ENCODE measurements at places on chromosomes 6 and 20. TPM values are rescaled to one million over a fixed set of nuclear protein-coding genes. Genes with fewer than 3 reads are reported as not detected.

- H3K27me3 ChIP-seq = no peaks in the 10 kb centered on the region
- H3K36me3 ChIP-seq = no peaks in the 10 kb centered on the region
- no peaks in the 10 kb centered on the region for H3K4me1 ChIP-seq
- no peak overlapping the region for H3K27ac ChIP-seq
Measured at GRCh38 chr6:109841869-109842268, 136.2 kb upstream of the GPR6 start.

GRCh38 chr6:27562027-27562410 lies 89.1 kb upstream of the ZNF184 start:
- no peak overlapping the region for H3K27ac ChIP-seq
- H3K4me1 ChIP-seq = no peaks in the 10 kb centered on the region
- H3K27me3 ChIP-seq = peaks cover 9% of the 10 kb centered on the region
- no peak for DNase-seq

- H3K36me3 ChIP-seq = 0 out of 2 replicates have a peak, but pooled peaks cover 2% of the 10 kb centered on the region
- no peak for DNase-seq
- no peak overlapping the region for H3K4me3 ChIP-seq
- no peaks in the 10 kb centered on the region for H3K4me1 ChIP-seq
- H3K27ac ChIP-seq = no peak overlapping the region
Measured at GRCh38 chr6:136226027-136226673, 24.0 kb downstream of the MTFR2 start.

The TOX2 gene
- 6.2 TPM for total RNA-seq

The KCNQ5 gene
- 0.38 TPM for total RNA-seq

DNA sequence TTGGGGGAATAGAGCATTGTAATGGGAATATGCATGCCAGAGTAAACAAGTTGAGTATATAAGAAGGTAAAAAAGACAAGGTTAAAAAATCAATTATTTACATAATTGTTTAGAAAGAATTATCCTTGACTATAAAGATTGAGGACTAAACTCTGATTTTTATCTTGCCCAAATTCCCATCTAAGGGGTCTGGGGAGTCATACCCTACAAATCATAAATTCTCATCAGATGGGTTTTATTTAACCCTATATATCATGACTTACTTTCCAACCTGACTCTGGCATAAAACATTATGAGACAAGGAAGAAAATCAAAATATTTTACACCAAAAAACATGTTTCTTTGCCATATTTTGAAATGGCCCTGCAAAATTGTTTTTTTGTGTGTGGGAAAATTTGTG lies 12.7 kb downstream of the OR2B2 start:
- no peak for DNase-seq
- H3K27me3 ChIP-seq = no peaks in the 10 kb centered on the region
- no peaks in the 10 kb centered on the region for H3K4me1 ChIP-seq
- H3K4me3 ChIP-seq = no peak overlapping the region
- no peak overlapping the region for H3K27ac ChIP-seq
- H3K36me3 ChIP-seq = no peaks in the 10 kb centered on the region

DNA sequence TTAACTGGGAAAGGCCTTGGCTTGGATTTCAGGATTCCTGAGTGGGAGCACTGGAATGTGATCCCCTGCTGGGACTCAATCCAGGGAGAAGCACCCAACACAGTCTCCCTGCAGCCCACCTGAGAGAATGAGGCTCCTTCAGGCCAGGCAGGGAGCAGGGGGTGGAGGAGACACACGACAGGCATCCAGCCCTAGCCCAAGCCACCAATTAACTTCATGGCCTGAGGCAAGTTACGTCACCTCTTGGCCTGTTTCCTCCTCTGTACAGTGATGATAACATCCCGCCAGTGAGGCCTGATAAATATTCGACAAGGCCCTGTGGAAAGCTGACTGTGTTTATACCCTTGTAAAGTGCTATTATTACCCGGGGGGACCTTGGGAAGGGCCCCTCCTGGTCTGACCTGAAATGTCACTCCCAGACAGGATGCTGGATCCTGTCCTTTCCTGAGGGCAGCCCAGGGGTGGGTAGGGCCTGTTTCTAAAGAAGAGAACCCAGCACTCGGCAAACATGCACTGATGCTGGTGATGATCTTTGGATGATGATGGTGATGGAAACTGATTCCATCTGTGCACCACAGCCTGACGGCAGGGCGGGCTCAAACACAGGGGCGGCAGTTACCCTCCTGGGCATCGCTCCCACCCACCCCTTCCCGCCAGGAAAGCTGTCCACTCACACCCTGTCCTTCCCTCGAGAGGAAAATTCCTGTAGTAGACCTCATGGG lies 12.4 kb downstream of the FRS3 start:
- no peak overlapping the region for H3K4me3 ChIP-seq
- peak; percentile 32 for DNase-seq
- no peak overlapping the region for H3K27ac ChIP-seq

GRCh38 chr6:79399499-79399898 lies 137.7 kb downstream of the LCA5 start:
- H3K27ac ChIP-seq = no peak overlapping the region
- H3K4me3 ChIP-seq = no peak overlapping the region
- H3K27me3 ChIP-seq = no peaks in the 10 kb centered on the region
- no peaks in the 10 kb centered on the region for H3K36me3 ChIP-seq
- DNase-seq = no peak

The TREML2 gene
- not detected for total RNA-seq

DNA sequence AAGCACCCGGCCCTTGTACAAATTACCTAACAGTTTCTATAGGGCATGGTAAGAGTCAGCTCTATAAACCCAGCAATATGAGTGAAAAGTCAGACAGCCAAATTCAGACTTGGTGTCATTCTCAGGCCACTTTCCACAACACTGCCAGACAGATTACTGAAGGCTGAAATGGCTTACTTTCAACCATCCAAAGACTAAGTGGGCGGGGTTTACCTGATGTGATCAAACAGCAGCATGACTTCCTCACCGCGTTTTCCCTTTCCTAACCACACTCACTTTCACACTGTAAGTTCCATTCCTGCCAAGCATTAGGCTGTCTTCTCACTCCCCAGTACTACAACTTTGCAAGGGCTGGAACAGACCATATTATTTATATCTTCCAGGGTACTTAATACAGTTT lies 85.9 kb downstream of the SMLR1 start:
- no peak for DNase-seq
- peaks cover 4% of the 10 kb centered on the region for H3K36me3 ChIP-seq
- no peak overlapping the region for H3K4me3 ChIP-seq

The MCCD1 gene
- total RNA-seq = not detected

The GABRR2 gene
- total RNA-seq = not detected

DNA sequence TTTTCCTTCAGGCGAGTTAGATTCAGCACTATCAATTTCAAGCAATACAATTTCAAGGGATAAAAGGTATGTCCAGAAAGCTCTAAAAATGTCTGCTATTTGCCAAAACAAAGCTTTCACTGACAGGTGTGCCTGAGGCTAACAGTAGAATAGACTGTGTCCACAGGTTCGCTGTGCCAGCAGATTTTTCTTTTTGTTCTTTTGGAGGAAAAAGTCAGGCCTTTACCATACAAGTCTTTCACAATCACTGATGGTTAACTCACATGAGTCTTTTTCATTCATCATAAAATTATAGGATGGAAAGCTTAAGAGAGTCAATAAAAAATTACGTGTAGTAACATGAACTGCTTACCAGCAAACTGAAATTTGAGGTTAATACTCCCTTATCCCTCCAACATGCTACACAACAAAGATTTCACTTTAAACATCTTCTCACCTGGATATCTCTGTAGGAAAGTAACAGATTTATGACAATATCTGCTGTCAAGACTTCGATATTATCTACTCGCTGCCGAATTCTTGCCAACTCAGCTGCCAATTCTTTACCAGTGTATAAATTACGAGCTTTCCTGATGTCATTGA lies 95.4 kb downstream of the MAP3K5 start:
- no peak for DNase-seq
- H3K27me3 ChIP-seq = no peaks in the 10 kb centered on the region
- no peak overlapping the region for H3K27ac ChIP-seq
- peaks cover 10% of the 10 kb centered on the region for H3K36me3 ChIP-seq
- H3K4me1 ChIP-seq = no peaks in the 10 kb centered on the region
- H3K4me3 ChIP-seq = no peak overlapping the region

The RIMS1 gene
- total RNA-seq = not detected

- no peak for DNase-seq
- no peaks in the 10 kb centered on the region for H3K36me3 ChIP-seq
- H3K4me1 ChIP-seq = no peaks in the 10 kb centered on the region
- H3K4me3 ChIP-seq = no peak overlapping the region
Measured at GRCh38 chr6:132310921-132311320, 90.4 kb downstream of the MOXD1 start.

DNA sequence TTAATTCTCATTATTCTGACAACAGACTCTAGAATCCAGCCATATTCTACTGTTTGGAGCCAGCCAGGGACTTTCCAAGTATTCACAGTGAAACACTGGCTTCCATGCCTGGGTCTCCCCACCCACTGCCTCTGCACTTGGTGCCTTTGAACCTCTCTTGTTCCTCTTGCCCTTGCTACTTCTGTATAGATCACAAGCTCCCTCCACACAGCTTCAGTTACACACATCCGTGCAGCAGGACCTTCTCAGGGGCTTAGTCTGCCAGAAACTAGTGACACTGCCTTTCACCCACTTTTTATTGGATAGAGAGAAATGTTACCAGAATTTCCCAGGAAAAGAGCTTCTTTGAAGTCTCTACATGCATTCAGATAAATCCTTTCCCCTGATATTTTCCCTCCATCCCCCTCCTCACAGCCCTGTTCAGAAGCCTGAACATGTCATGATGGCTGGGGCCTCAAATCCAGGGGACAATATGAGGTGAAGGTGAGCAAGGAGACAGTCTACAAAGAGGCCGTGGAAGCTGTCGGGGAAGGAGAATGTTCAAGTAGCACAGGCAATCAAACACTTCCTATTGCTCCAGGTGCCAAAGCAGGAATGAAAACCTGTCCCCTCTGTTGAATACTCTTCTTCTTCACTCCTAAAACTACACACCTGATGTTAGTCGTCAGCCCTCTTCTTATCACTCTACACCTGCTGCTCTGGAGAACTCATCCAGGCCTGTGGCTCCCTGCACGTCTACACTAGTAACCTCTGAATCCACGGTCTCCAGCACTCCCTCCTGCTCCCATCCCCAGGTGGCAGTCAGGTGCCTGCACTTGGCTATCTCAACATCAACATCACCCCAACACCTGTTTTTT lies 20.2 kb upstream of the HLA-DOA start:
- H3K27me3 ChIP-seq = 0 out of 2 replicates have a peak, but pooled peaks cover 18% of the 10 kb centered on the region
- H3K27ac ChIP-seq = no peak overlapping the region
- H3K4me1 ChIP-seq = no peaks in the 10 kb centered on the region
- no peak for DNase-seq
- no peaks in the 10 kb centered on the region for H3K36me3 ChIP-seq
- H3K4me3 ChIP-seq = no peak overlapping the region

- DNase-seq = no peak
- no peak overlapping the region for H3K4me3 ChIP-seq
- no peak overlapping the region for H3K27ac ChIP-seq
- H3K4me1 ChIP-seq = peaks cover 16% of the 10 kb centered on the region
- peaks cover 25% of the 10 kb centered on the region for H3K27me3 ChIP-seq
- H3K36me3 ChIP-seq = no peaks in the 10 kb centered on the region
Measured at GRCh38 chr6:18280084-18280483, 15.8 kb upstream of the DEK start.

- peaks cover 59% of the 10 kb centered on the region for H3K4me1 ChIP-seq
- H3K4me3 ChIP-seq = no peak overlapping the region
- H3K27me3 ChIP-seq = no peaks in the 10 kb centered on the region
- peaks cover 7% of the 10 kb centered on the region for H3K36me3 ChIP-seq
- peak overlapping the region; percentile 69 for H3K27ac ChIP-seq
Measured at GRCh38 chr6:155084431-155085123, 89.5 kb downstream of the TIAM2 start.

DNA sequence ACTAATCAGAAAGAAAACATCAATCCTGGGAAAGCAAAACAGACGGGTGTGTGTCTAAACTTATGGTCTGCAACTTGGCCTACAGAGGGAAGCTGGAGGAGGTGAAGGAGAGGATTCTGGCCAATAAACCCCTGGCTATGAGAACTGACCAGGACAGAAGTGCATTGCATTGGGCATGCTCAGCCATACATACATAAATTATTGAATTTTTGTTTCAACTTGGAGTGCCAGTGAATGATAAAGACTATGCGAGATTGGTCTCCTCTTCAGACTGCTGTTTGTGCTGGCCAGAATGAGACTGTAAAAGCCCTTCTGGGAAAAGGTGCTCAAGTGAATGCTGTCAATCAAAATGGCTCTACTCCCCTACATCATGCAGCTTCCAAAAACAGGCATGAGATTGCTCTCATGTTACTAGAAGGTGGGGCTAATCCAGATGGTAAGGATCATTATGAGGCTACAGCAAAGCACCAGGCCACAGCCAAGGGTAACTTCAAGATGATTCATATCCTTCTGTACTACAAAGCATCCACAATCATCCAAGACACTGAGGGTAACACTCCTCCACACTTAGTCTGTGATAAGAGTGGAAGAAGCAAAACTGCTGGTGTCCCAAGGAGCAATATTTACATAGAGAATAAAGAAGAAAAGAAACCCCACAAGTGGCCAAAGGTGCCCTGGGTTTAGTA lies 17.4 kb downstream of the ADNP start:
- no peak overlapping the region for H3K4me3 ChIP-seq
- 0 out of 2 replicates have a peak overlapping the region, but pooled peaks have one; percentile 18 for H3K27ac ChIP-seq
- no peaks in the 10 kb centered on the region for H3K27me3 ChIP-seq
- peak; percentile 38 for DNase-seq
- peaks cover 41% of the 10 kb centered on the region for H3K36me3 ChIP-seq

The BAG2 gene
- 22.7 TPM for total RNA-seq

DNA sequence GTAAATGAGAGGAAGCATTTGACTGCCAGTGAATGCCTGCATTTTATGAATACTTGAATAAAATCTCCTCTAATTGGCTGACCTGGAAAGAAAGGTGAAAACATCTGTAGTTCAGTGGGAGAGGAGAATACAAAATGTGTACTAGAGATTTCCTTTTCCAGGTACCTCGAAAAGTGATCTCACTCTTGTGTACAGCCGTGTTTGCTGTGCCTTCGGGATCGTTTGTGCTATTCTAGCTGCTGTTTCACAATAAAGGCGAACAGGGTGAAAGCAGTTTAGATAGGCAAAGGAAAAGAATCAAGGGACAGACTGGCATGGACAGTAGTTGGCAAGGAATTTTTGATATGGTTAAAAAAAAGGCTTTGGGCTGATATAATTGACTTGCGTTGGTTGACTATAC lies 112.3 kb downstream of the ARID1B start:
- no peaks in the 10 kb centered on the region for H3K27me3 ChIP-seq
- H3K27ac ChIP-seq = no peak overlapping the region
- no peaks in the 10 kb centered on the region for H3K36me3 ChIP-seq
- no peak for DNase-seq
- no peaks in the 10 kb centered on the region for H3K4me1 ChIP-seq
- H3K4me3 ChIP-seq = no peak overlapping the region

GRCh38 chr6:129606664-129607063 lies 103.3 kb downstream of the ARHGAP18 start:
- no peaks in the 10 kb centered on the region for H3K27me3 ChIP-seq
- H3K36me3 ChIP-seq = peaks cover 22% of the 10 kb centered on the region
- H3K4me3 ChIP-seq = no peak overlapping the region
- H3K4me1 ChIP-seq = peaks cover 21% of the 10 kb centered on the region

DNA sequence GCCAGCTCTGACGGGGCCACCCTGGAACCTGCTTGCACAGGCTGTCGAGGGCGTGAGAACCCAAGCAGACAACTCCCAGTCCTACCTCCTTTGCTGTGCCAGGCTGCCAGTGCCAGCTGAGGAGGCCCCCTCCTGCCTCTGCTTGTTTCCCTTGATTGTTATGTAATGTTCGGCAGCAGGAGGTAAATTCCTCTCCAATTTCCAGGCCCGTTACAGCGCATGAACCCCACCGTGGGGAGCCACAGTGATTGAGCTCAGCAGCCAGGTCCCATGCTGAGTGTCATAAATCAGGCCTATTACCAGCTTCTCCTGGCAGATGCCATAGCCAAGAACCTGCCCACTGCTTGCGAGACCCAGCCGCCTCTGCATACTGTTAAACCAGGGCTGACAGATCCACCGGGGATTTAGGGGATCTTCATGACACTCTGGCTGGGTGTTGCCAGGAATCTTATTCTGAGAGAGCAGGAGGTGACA lies 320.5 kb downstream of the DHX35 start:
- H3K4me1 ChIP-seq = no peaks in the 10 kb centered on the region
- H3K4me3 ChIP-seq = no peak overlapping the region
- no peaks in the 10 kb centered on the region for H3K36me3 ChIP-seq
- no peaks in the 10 kb centered on the region for H3K27me3 ChIP-seq

Data from SJSA1 (cell line).